Psoas muscle (tissue), 8 donors: ENCODE measurements at places on chromosomes 5 and 9. TPM values are rescaled to one million over a fixed set of nuclear protein-coding genes. Genes with fewer than 3 reads are reported as not detected.

Gene CMBL
- total RNA-seq: 55.7 TPM

Gene HTR1A
- total RNA-seq: not detected

Gene LECT2
- not detected for total RNA-seq

Gene MLANA
- not detected for total RNA-seq

Gene ZNF618
- 1.3 TPM for total RNA-seq

Gene SOHLH1
- total RNA-seq: not detected

Gene LHX6
- total RNA-seq: 3.2 TPM

Gene ANKRD18B
- total RNA-seq: not detected

Gene CCL27
- not detected for total RNA-seq

Gene NRG2
- total RNA-seq: 3.5 TPM

Gene PCDHA7
- 0.08 TPM for total RNA-seq

Gene NXNL2
- total RNA-seq: not detected

Gene FOXD1
- 0.94 TPM for total RNA-seq

Gene ZNF454
- total RNA-seq: 0.41 TPM

Gene SLC6A18
- not detected for total RNA-seq

Gene PCDHA1
- total RNA-seq: not detected

DNA sequence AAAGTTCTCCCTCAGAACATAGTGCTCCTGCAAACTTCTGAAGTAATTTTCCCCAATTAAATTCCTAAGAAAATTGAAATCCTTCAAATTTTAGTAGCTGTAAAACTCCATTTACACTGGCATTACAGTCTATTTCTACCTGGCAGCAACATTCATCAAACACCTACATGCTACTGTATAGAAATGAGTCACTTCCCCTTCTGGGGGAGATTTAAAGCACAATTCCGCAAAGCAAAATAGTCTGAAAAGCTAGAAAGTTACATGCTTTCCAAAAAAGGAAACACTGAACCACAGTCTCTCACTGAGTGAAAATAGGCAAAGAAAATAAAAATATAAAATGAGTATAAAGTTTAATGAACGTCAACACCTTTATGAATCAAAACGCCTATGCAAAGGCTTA lies 43.3 kb downstream of the MCTP1 start:
- no peak for DNase-seq

GRCh38 chr9:137241490-137242268 lies 592 bp downstream of the TUBB4B start:
- peak; percentile 79 for DNase-seq

GRCh38 chr9:131239161-131239975 lies 36.9 kb downstream of the FAM78A start:
- DNase-seq: no peak

DNA sequence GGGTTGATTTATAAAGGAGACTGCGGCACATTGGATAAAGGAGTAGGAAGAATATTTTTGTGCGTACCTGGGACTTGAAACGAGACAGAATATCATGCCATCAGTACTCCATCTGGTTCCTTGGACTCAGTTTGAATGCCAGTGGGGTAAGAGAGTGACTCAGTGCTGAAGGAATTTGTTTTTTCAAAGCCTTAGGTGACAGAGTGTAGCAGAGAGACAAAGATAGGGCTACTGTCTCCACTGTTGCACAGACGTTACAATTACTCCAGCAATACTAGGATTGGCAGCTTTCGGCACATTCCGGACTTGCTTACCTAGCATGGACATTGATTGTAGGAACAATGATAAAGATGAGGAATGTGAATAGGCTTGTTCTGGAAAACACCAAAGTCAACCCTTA lies 250.7 kb downstream of the KCTD16 start:
- no peak for DNase-seq

GRCh38 chr9:38416461-38416860 lies 7.8 kb downstream of the IGFBPL1 start:
- no peak for DNase-seq

GRCh38 chr5:105773241-105773640 lies 1897.5 kb downstream of the EFNA5 start:
- no peak for DNase-seq

DNA sequence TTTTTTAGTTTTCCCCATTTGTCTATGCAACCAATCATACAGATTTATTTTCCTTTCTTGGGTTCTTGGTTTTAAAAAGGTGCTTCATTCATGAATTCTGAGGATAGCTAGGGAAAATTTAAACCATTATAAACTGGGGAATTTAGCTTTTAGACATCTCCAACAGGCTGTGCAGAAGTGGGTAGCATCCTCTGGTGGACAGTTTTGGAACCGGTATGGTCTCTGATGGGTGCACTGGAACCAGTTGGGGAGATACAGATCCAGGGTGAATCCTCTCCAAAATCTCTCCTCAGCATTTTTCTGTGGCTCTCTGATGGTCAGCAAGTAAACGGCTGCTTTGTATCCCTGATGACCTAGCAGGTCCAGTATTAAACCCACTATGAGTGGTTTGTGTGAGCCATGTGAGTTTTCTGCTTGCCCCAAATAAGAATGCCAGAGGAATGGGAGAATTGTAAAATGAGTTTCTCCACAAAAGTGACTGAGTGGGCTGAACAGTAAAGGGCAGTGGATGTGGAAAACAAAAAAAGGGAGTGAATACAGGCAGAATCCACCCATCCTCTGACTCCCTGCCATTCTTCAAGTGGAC lies 9.1 kb upstream of the DNAJC25 start:
- no peak for DNase-seq

DNA sequence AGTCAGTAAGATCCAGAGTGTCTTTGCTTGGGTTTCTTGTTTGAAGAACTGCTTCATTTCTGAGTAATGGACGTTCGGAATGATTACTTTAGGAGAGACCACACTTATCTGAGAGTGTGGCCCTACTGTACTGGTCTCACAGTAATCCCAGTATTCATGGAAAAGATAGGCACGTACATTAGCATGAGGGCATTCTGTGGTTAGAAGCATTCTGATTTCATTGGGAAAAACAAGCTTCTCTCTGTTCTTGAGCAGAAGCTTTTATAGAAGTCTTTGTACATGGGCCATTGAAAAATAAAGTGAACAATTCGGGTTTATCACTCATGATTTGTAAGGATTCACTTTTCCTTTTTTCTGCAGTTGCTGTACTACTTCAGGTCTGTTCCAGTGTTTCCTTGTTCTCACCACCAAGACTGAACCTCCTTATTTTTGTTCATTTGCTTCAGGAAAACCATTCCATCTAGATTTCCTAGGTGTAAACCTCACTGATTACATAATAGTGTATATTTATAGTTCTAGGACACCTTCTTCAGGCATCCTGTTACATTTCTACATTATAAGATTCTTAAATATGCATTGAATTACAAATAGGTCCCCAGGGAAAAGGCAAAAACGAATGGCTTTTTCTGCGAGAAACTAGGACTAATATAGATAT lies 10.1 kb downstream of the TGFBR1 start:
- no peak for DNase-seq

GRCh38 chr9:117555964-117556629 lies 141.2 kb upstream of the ASTN2 start:
- peak; percentile 24 for DNase-seq

DNA sequence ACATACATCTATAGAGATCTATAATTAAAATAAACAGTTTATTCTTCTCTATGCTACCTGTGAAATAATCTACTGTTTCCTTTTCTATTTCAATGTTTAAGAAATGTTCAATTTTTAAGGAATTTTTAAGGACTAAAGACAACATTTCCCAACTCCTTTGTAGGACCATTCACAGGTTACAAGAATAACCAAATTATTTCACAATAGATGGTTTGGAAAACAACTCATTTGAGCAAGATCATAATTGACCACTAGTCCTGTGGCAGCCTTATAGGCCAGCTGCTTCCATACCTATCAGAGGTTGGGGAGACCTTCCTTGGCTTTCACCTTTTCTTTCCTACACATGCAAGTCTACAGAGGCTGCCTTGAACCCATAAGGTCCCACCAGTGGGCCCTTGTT lies 193.7 kb downstream of the TTC39B start:
- no peak for DNase-seq

DNA sequence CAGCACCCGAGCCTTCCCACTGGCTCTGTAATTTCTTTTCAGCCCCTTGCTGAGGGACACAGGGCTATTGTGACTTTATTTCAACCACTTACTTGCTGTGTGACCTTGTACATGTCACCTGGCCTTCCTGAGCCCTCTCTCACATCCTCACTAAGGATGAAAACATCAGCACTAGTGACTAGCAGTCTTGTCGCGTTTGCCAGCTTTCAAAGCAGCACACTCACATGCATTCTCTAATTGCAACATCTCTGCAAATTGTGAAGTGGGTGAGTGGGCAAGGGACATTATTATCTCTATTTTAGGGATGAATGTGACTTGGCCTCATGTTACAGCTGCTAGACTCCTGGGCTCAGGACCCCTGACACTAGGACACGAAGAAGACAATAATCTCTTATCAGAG lies 144.5 kb downstream of the SEC61B start:
- DNase-seq: no peak

DNA sequence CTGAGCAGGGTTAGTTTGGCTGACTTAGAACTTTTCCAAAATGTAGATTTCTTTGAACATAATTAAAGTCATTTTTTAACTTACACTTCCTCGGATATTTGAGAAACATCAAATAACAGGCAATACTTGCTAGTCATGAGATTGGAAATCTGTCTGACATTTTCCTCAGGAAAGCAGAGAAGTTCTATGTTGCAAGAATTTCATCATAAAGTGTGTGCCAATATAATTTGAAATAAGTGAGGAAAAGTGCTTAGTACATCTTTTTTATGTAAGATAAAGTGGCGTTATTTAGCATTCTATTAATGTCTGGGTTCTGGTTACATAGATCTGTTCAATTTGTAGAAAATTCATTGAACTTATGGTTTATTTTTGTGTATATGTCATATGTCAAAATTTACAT lies 48.7 kb upstream of the C5orf47 start:
- DNase-seq: no peak

DNA sequence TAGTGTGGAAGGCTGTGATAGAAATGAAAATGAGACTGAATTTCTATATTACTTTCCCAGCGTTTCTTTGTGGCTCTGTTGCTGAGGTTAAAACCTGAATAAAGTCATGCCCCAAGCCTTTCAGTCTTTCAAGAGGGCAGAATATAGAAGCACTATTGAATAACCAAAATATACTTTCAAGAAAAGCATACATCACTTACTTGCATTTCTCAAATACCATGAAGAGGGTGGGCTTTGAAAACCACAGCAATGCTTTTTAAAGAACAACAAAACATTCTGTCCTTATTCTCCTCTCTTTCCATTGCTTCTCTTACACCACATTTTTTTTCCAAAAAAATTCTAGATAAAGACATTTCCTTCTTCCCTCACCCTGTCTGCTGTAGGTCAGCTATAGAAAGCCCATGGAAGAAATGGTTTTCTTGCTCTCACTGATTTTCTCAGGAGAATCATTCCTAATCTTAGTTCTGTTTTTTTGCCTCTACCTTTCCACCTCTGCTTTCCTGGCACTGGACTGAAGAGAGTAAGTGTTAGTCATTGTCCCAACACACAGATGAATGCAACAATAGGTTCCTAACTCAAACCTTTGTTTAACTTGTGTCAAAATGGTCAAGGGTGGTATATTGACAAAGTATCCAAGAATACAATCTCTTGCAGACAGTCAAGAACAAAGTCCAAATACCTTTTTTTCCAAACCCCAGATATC lies 51.6 kb downstream of the NUDT12 start:
- DNase-seq: no peak

- DNase-seq: no peak
These were observed 52.7 kb downstream of the ALG2 start for GRCh38 chr9:99169086-99169485.

DNA sequence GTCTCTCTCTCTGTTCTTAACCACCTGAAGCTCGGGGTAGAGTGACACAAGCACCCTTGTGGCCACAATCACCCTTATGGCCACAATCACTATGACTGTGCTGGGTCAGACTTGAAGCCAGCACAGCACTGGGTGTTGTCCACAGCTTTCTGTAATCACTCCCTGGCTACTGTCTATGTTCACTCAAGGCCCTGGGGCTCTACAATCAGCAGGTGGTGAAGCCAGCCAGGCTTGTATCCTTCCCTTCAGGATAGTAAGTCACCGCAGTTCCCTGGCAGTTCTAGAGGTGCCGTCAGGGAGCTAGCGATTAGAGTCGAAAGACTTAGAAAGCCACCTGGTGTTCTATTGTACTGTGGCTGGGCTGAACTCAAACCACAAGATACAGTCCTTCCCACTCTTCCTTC lies 44.2 kb downstream of the GDA start:
- DNase-seq: no peak

DNA sequence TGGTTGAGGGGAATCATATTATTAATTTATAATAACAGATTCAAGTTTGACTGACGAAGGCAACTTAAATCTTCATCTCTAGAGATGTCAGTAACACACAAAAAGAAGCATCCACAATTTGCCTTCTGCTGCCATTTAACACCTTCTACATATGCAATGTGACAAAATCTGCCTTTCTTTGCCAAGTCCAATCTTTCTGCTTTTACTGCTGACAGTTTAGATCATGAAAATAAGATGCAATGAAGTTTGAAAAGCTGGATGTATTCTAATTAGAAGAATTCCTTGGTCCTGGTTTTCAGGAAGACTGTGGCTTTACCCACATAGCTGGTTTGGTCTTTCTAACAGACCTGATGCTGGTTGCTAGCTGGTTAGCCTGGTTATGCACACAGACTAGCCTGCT lies 178.9 kb downstream of the ACER2 start:
- no peak for DNase-seq

DNA sequence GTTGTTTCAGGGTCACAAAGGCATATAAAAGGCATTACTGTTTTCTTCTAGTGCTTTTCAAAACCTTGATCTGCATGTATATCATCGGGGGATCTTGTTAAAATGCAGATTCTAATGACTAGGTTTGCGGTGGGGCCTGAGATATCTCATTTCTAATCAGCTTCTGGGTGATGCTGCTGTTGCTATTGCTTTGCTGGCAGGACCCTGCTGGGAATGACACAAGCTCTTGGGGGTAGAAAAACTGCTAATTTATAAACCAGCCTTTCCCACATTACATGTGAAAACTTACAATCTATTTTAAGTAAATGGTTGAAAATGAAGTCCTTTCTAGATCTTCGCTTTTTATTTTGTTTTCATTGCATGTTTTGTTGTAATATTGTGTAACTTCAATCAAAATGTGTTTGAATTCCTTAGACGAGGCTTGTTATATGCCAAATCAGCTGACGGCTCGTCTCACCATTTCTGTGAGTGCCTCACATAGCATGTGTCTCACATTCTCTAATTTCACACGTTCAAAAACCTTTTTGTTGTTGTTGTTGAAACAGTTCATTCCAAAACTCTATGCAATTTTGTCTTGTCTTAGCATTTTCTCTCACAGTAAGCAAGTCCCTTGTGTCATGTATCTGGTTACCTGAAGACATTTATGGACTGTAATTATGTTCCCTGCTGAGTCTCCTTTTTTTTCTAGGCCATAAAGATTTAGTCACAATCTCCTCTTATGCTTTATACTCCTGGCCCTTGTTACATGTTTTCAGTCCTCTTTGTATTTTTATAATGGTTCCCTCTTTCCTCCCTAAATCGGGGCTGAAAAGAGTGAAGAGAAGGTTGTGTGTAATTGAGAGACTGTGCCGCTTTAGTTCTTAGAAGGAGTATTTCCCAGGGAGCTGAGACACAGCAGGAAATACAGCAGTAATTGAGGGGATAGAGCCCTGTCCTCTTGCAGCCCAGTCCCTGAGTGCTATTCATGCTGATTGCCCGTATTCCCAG lies 521.0 kb upstream of the SEMA6A start:
- DNase-seq: no peak
